T-helper 9 cell (primary cell): ENCODE measurements at places on chromosomes 5 and 9.

GRCh38 chr5:41940641-41941040 lies 15.6 kb downstream of the FBXO4 start:
- no peak for DNase-seq

- DNase-seq = no peak
Observed at GRCh38 chr9:9337129-9337528, 1275.7 kb downstream of the PTPRD start.

DNA sequence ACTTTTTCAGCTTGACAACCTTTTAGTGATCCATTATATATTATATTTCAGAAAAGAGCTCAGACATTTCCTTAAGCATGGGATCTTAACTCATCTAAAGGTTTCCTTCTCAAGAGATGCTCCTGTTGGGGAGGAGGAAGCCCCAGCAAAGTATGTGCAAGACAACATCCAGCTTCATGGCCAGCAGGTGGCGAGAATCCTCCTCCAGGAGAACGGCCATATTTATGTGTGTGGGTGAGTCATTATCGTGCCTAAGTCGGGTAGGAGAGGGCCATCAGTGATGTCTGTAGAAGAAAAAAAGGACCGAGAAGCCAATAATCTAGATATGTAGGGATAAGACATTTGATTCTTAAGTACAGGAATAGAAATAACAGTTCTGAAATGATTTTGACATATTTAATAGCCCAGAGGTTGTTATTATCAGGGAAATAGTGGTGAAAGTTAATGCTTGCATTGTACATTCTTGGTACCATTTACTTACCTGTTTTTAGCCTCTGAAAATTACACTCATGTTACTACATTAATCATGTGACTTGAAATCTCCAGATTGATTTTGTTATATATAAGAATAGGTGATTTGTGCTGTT lies 28.2 kb downstream of the MTRR start:
- DNase-seq = no peak

DNA sequence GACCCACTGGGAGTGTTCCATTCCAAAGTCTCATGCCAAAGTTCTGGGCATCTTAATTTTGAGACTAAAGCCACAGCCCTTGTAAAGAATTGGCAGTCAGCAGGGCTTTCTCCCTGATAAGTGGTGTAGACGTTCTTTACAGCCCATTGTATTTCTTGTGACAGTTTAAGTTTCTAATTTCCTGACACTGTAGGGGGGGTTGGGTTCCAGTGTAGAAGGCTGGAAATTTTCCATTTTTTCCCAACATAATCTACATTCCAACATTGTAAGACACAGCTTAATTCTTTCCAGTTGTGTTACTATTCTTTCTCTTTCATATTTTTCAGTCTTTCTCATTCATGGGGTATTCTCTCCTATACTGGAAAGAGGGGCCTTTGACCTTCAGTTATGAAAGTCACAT lies 121.1 kb downstream of the FBXL7 start:
- no peak for DNase-seq

GRCh38 chr5:81007637-81008027 lies 47.5 kb downstream of the RASGRF2 start:
- no peak for DNase-seq
